ENCODE measurements at places on chromosomes 7 and 10.
A peak's percentile ranks its signal among the peaks of the same experiment; 100 is the strongest.

- no peak for DNase-seq
Measured at GRCh38 chr7:137985253-137985896, 16.5 kb downstream of the CREB3L2 start.

DNA sequence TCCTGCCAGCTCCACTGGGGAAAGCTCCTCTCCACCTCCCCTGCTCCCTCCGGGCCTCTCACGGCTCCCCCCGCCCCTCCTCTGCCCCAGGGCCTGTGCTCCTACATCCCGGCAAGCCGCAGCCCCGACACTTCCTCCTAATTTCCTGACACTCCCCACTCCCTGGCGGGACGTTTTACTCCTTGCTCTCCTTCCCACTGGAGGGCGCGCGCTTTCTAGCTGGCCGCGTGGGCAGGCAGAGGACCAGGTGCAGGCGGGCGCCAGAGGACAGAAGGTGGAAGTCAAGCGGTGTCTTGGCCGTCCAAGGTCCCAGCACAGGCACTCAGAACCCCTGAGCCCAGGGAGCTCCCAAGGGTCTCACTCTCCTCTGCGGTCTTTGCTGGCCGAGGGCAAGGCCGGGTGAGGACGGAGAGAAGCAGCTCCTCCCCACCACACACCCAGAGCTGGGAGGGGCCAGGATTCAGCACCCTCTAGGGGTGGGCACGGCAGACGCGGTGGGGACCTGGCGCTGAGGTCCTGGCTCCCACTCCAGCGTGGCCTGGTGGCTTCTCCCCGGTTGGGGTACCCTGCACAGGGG lies 19.1 kb downstream of the ADAM8 start:
- DNase-seq, result no peak

- no peak for DNase-seq
Measured at GRCh38 chr10:81403451-81403850, 471.5 kb upstream of the NRG3 start.

DNA sequence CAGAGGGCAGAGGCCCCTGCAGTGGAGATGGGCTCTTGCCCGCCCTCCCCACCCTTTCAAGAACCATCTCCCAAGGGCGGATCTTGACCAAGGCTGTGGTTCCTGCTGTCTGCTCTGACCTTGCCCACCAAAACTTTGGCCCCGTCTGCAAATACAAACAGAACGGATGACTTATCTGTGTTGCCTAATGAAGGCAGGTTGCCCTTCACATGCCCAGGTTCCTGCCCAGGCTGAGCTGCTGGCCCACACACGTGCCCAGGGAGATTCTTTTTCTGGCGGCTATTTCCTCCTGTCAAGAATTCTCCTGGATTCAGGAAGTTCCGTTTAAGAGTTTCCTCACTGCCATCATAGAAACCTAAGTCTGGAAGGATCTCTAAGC lies 78.3 kb downstream of the PROSER2 start:
- DNase-seq, result peak; percentile 32

- DNase-seq, result no peak
Measured at GRCh38 chr10:117261501-117261900, 20.6 kb downstream of the SLC18A2 start.
